Activated CD4-positive, alpha-beta T cell treated with anti-CD3 and anti-CD28 coated beads, Interleukin-2, amount 50 U/mL, for 1 hour (primary cell): ENCODE measurements at places on chromosomes 13 and 19.

DNA sequence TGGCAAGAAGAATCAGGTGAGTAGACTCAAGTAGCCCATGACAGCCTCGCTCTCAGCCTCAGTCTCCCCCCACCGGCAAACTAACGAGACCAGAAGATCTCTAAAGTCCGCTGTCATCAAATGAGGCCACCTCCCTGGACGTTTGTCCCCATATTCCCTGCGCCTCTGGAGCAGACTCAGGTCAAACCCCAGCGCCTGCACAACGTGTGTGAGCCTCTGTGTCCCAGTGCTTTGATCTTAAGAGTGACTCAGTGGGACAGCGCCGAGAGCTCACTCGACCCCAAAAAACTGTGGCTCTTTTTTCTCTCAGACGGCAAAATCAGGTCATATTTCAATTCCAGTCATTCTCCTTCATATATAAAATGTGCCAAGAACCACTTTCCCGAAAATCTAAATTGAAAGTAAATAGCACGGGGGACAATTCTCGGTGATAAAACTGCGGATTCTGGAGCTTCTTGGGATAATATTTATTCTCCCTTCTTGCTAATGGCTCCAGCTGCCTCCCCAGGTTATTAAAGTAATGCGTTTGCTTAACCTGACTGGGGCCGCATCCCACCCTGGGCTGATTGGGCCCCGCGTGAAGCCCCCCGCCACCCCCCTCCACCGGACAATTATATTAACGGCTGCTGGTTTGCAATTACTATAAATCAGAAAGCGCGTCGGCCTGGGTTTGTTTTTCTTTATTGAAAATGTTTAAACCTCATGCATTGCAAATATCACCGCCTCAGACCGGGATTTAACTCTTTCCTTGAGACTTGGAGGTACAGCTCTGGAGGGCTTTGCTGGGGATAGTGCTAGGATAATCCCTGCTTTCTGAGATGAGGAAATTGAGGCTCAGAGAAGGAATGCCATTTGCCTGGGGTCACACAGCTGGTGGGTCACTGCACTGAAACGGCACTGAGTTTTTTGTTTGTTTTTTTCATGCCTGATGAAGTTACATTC, 37.5 kb upstream of the ZNRF4 start:
- DNase-seq = no peak

- DNase-seq = no peak
Measured at GRCh38 chr19:22427960-22428913, 6.1 kb upstream of the ZNF98 start.

- DNase-seq = no peak
Measured at GRCh38 chr13:53090461-53090860, 61.8 kb downstream of the OLFM4 start.

GRCh38 chr13:75643182-75643581, 7.1 kb downstream of the LMO7 start:
- DNase-seq = no peak

- no peak for DNase-seq
Measured at GRCh38 chr13:46687810-46688209, 109.2 kb downstream of the ESD start.

GRCh38 chr13:38394777-38395496, 45.3 kb downstream of the UFM1 start:
- DNase-seq = no peak

GRCh38 chr13:112819816-112820215, 130.0 kb downstream of the ATP11A start:
- no peak for DNase-seq

DNA sequence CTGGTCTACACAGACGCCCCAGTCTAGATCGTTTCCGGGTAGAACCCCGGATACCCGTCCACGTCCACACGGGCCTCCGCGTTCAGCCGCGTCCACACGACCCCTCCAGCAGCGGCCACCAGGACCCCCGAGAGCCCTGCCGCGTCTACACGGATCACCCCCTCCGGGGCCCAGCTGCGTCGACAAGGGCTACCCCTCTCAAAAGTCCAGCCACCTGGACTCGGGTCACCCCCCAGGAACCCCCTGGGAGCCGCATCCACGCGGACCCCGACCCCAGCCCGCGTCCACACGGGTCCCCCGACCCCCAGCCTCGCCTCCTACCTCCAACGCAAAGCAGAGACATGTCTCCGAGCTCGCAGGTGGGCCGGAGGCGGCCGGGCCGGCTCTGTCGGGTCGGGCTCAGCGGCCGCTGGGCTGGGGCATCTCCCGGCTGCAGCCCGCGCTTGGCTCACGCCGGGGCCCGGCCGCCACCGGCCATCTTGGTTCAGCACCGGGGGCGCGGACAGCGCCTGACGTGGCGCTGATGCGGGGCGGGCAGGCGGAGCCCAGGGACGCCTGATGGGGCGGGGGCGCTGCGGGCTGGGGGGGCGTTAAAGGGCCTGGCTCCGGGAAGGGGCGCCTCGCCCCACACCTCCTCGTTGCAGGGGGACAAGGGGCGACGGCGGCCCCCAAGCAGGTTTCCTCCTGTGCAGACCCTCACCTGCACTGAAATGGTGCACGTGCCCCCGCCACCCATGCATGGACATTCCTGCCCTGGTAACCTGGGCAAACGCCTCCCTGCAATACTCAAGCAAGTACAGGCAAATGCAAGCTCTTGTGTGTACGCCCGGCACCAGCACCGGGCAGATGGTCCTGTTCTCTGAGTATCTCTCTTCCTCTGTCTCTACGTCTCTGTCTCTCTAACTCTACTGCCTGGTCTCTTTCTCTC, at the start of gene UNC13A:
TSS of gene UNC13A (minus strand) at position 498 of the 928 bp plus-strand sequence. CDS start at position 343, 155 bp downstream.
- peak; percentile 44 for DNase-seq

DNA sequence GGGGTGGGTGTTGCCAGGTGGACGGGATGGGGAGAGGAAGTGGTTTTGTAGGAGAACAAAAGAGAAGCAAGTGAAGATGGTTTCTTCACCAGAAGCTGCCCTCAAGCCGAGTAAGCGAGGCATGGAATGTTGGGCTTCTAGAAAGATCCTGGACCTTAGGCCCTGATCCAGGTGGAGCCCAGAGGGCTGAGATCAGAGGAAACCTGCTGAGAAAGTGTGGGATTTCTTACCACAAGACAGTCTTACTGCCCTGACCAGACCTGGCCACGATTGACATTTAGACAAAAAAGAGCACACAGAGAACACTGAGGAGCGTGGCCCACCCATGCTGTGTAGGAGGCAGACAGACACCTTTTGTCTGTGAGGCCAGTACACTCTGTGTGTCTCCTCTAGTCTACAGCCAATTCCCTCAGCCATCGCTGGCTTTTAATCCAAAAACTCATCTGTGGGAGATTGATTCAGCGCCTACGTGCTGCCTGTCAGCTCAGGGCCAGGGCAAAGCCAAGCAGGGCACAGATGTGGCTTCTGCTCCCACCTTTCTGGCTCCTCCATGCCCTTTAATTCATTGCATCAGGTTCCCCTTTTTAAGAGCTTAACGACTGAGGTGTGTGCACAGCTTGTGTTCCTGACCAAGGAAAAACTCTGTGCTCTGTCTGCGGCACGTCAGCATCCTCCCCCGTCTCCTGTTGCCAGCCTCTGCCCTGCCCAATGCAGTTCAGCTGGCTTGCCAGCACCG, 123.3 kb downstream of the AKAP11 start:
- DNase-seq = no peak

DNA sequence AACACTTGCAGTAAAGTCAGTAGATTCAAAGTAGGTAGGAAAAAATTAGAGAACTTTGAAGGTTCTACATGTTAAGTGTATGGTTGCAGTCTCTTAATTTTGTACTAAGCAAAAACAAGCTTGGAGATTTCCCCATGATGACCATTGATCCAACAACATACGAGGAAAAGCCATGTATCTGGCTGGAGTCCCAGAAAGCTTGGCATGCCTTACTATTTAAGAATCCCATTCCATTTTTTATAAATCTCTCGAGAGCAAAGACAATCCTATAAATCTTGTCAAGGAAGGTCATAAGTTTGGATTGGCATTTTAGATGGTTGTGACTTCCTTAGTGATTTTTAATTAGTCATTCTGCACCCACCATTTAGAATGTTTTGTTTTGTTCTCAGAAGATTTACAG, 495.9 kb downstream of the GPC5 start:
- DNase-seq = no peak

DNA sequence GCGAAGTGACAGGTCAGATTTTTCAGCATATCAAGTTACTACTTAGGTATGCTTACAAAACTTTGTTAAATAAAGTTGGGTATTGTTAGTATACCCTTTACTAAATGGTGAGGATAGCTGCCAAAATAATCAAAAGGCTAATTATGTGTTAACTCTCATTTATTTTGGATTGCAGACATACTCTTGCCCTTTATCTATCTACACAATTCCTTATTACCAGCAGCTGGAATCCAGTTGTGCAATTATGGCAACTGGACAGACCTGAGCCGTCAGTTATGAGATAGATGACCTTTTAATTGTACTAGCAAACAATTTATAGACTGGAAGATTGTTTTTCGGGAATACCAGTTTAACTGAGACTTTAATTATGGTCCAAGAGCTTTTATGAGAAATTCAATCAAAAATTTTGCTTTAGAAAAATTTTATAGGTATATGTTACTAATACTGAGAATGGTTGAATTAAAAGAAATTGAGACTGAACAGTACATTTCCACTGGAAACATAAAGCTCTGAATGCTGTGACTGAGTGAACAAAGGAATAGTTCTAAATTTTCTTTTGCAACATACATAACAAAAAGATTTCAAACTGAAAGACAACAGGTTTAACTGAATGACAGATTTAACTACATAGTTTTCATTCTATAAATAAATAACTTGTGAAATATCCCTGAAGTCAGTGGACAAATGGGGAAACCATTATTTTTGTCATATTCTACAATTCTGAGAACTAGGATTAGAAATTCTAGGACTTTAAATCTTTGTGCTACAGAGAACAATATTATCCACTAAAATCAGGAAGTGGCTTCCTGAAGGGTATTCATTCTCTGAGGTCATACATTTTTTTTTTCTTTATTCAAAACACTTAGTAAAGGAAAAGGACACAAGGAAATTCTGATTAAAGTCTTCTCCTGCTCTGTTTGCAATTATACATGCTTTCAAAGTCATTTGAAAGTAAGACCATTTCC, 97.4 kb downstream of the ZC3H13 start:
- no peak for DNase-seq

DNA sequence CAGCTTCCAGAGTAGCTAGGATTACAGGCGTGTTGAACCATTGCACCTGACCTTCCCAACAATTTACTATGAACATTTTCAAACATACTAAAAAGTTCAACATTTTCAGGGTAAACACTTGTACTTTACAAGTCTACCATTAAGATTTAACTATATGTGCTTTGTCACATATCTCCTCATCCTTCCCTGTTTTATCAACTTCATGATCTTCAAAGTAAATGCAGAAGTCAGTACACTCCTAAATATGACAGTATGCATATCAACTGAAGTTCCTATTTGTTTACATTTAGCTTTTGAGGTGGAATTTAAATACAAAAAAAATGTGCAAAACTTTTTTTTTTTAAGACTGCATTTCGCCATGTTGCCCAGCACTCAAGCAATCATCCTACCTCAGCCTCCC, 18.5 kb downstream of the LNX2 start:
- DNase-seq = no peak

GRCh38 chr13:51820016-51820597, 16.1 kb upstream of the DHRS12 start:
- no peak for DNase-seq

DNA sequence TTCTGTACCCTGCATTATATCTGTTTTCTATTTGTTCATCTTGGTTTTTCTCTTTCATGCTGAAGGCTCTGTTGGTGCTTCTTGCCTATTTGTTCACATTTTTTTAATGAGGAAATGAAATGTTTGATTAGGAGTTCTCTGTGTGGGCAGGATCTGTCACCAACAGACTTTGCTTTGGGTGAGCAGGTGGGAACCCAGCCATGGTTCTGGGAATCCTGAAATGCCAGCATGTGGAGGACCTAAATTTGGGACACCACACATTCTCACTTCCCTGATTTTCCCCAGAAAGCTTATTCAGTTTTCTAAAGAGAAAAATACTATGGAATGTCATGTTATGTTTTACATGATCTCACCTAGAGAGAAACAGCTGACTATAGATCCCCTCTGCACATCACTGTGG, 34.0 kb downstream of the TPT1 start:
- DNase-seq = no peak

- no peak for DNase-seq
Measured at GRCh38 chr13:47139519-47139918, 242.7 kb upstream of the HTR2A start.

- DNase-seq = no peak
Measured at GRCh38 chr13:114338959-114339358, 24.7 kb downstream of the CHAMP1 start.

- DNase-seq = no peak
Measured at GRCh38 chr19:44876930-44877535, 14.0 kb upstream of the TOMM40 start.

GRCh38 chr13:111506621-111507020, 186.2 kb downstream of the TEX29 start:
- no peak for DNase-seq

DNA sequence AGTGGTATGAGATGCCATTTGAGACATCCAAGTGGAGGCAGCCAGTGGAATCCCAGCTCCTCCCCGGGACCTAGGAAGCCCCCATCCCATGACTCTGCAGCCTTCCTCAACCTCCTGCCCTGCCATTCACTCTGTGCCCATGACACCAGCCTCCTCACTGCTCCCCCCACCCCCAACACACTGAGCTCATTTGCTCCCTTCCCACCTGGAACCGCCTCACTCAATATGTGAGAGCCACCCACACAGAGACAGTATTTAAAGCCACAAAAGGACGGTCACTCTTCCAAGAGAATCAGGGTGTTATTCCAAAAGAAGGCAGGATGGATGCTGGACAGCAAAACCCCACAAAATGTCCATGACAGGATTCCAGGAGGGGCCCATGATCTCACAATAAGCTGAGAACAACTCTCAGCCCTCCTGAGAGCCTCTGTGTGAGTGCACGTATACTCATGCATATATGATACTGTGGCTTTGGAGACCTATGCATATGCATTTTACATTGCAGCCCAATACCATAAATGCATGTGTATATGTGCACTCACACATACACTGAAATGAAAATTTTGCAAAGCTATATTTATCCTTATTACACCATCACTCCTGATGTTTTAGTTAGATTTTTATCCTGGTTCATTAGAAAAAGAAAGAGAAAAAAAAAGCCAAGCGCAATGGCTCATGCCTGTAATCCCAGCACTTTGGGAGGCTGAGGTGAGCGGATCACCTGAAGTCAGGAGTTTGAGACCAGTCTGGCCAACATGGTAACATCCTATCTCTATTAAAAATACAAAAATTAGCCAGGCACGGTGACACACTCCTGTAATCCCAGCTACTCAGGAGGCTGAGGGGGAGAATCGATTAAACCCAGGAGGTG, 10.8 kb upstream of the RANBP3 start:
- DNase-seq = no peak
